Stimulated activated CD4-positive, alpha-beta T cell treated with anti-CD3 and anti-CD28 coated beads, Interleukin-1b, Interleukin-23, amount 100 ng/mL, for 1 hour (primary cell): ENCODE measurements at places on chromosomes 12 and 14.

DNA sequence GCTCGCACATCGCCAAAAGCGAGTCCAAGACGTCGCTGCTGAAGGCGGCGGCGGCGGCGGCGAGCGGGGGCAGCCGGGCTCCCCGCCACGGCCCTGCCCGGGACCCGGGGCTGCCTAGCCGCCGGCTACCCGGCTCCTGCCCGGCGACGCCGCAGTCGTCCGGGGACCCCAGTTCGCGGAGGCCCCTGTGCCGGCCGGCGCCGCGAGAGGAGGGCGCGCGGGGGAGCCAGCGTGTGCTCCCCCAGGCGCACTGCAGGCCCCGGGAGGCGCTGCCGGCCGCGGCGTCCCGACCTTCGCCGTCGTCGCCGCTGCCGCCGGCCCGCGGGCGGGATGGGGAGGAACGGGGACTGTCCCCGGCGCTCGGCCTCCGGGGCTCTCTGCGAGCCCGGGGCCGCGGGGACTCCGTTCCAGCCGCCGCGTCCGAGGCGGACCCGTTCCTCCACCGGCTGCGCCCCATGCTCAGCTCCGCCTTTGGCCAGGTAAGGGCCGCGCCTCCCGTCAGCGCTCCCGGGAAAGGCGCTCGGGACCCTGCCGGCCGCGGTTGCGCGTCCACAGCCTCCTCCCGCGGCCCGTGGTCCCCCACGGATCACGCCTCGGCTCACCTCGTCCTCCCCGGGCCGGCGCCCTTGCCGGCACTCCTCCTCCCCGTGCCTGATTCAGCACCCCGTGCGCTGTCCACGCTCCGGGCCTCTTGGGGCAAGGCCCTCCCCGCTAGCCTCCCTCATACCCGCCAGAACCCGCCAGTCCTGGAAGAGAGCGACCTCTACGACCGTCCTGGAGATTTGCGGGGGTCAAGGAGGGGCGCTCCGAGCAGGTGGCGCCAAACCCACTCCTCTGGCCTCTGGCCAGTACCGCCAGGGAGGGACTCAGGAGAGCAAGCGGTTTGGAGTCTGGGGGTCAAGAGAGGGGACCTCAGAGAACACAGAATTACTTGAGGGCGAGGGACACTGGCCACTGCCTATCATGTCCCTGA lies 721 bp downstream of the CABP1 start:
- no peak for DNase-seq

DNA sequence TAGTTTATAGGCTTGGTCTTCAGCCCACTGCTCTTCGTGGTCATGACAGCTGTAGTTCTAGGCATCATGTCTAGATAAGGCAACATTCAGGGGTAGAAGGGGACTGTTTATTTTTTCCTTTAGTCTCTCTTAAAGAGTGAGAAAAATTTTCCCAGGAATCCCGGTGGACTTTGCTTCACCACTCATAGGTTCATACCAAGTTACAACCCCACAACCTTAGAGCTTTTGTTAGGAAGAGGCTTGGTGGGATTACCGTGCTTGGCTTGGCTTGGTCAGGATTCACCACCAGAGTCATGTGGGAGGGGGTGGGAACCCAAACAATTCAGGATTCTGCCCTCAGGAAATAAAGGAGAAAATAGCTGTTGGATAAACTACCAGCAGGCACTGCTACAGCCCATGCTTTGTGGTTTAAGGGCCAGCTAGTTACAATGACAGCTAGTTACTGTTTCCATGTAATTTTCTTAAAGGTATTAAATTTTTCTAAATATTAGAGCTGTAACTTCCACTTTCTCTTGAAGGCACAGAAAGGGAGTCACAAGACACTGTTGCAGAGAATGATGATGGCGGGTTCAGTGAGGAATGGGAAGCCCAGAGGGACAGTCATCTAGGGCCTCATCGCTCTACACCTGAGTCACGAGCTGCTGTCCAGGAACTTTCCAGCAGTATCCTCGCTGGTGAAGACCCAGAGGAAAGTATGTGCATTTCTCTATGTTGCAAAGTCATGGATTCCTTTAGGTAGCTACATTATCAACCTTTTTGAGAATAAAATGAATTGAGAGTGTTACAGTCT lies 25.9 kb upstream of the PAPLN start:
- DNase-seq = no peak

DNA sequence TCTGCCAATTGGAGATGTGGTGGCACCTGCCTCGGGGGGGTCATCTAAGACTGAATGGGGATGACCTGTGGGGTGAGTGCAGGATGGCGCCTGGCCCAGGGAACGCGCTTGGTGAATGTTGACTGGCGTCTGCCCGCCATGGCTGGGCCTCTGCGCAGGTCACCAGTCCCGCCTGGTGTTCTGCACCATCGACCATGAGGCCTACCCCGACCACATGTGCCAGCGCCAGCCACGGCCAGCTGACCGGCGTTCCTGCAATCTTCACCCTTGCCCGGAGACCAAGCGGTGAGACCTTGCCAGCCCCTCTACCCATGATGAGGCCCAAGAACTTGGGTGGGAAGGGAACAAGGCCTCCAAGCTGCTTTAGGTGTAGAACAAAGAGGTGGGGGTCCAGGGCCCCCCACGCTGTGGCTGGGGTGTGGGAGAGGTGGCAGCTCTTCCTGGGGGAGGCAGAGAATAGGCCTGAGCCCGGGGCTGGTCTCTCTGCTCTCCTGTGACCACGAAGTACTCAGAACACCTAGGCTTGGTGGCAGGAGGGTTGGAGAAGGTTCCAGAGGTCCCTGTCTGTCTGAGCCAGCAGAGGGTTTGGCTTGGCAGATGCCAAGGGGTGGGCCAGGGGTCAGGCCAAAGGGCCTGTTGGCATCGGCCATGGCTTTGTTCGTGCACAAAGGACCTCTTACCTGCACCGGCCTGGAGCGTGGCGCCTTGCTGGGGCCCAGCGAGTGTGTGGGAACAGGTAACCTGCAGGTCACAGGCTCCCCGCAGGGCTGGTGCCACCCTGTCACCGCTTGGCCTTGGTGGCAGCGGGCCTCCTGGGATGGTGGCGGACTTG lies 15.4 kb downstream of the PAPLN start:
- DNase-seq = no peak

DNA sequence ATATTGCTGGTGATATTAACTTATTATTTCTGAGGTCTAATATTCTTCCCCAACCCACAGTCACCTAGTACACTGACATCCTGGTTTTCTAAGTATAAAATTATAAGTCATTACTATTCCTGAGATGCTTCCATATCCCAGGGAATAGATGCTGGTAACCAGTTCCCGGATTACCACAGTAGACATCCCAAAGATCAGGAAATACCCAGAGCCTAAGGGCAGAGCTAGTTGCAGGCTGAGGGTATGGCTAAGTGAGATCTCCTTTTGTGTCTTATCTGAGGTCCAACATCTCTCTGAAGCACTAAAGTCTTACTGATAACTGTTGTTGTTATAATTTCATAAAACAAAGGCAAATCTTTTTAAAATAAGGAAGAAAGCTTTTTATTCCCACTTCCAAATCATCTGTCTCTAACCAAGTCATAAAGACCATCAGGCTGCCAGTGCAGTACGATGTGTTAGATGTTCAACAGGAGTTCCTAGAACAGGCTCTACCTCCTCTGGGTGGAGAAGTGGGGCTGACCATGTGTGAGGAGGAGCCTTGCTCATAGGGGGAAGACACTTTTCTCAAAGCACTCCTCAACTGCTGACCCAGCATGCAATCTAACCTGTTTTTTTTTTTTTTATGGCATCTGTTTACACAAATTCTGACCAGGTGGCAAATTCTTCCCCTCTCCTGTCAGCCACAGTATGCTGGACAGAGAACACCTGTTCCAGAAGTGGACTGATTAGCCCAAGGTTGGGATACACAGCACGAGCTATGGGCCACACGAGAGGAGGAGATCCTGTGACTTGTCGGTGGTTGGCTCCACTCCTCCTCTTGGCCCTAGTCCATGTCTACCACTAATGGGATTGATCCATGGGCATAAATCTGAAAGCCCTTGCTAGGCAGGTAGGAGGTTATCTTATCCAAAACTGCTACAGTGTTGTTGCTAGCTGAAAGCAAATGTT lies 16.1 kb upstream of the GRIP1 start:
- DNase-seq = no peak

- DNase-seq = no peak
Measured at GRCh38 chr12:80553316-80553715, 109.3 kb downstream of the PTPRQ start.

GRCh38 chr12:132719954-132720324 lies 9.3 kb downstream of the PGAM5 start:
- no peak for DNase-seq

DNA sequence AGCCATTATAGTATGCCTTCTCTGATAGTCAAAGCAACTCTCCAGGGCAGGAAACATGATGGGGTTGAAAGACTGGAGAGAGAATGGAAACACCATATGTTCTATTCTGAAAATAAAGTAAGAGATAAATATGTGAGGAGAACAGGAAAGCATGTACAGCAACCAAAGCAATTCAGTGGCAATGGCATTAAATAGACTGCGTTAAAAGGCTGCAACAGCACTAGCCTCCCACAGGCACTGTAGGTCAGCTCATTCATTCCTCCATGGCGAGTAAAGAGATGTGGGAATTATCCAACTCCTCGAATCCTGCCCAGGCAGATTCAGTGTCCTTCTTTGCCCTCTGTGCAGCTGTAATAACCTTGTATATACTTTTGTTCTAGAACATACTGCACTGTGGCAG lies 43.8 kb downstream of the ANO6 start:
- DNase-seq = no peak

DNA sequence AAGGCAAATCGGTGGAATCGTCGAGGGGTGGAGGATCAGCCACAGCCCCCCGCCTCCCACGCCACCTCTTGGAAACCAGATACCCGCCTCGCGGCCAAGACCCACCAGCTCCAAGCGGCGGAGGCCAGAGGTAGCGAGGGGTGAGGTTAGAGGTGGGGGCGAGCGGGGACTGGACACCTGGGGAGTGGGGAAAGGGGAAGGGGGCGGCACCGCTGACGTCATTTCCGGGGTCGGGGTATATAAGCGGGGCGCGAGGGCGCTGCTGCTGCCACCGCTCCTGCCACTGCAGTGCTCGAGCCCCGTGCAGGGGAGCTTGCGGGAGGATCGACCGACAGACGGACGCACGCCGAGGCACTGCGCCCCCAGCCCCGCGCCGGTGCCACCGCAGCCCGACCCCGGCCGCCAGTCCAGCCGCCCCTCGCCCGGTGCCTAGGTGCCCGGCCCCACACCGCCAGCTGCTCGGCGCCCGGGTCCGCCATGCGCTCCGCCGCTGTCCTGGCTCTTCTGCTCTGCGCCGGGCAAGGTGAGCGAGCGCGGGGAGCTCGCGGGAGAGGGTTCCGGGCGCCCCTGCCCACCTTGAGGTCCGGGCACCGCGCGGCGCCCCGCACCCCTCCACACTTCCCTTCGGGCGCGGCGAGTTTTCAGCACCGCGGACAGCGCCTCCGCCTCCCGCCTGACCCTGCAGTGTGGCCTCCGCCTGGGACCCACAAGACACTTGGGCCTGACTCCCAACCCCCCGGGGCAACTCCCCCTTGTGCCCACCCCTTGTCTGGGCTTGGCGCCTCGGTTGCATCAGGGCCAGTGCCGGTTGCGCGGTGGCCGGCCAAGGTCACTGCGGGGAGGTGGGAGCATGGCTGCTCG lies at the start of gene CHGA:
Gene CHGA, plus strand, starts transcription at position 268 of the 861 bp plus-strand sequence. Its CDS starts 210 bp downstream, at position 478.
- DNase-seq = no peak

GRCh38 chr12:113861708-113862312 lies 104.3 kb downstream of the RBM19 start:
- DNase-seq = no peak

DNA sequence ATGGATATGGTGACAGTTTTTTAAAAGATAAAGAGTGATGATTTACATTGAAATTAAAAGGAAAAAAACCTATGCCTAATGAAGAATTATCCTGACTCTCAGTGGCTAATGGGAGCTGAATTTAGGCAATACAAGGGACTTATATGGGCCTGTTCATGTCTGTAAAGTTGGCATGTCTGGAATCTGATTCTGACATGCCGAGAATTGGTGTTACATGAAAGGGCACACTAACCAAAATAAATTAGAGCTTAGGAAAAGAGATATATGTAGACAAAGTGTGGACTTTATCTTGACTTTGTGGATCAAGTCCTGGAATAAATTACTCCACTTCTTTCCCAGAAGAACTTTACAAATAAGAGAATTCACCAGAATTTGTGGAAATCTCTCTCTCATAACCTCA lies 1.1 kb downstream of the TDG start:
- DNase-seq = no peak

DNA sequence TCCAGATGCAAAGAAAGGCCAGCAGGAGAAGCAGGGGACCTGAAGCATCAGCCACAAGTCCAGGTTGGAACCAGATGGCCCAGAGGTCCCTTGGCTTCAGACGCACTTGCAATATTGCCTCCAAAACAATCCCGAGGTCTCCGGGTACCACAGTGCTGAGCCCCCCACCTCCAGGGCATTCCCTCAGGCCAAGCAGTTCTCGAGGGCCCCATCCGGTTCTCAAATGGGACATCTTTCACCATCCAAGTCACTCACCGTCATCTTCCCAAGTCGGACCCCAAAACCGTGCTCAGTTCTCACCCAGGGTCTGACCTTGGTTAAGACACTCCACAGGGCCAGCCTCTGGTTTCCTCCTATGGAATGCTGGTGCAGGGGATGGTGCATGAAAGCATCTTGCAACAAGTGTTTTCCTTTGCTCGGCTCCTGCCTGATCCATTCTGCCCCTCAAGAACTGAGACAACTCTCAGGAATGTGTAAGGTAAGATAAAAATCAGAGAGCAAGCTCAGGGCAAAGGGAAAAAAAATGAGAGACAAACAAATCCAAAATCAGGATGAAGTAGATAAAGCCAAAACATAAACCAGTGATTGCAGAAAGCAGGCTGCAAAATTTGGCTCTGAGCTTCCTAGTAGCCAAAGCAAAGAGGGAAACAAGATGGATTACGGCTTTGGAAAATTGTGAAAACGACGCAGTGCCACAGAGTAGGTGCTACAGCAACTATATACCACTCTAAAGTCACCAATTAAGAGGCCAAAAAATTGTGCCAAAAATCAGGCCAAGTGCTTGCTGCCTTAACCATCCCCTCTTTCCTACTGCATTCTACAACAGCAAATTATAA lies 8.0 kb downstream of the NCOR2 start:
- DNase-seq = no peak

DNA sequence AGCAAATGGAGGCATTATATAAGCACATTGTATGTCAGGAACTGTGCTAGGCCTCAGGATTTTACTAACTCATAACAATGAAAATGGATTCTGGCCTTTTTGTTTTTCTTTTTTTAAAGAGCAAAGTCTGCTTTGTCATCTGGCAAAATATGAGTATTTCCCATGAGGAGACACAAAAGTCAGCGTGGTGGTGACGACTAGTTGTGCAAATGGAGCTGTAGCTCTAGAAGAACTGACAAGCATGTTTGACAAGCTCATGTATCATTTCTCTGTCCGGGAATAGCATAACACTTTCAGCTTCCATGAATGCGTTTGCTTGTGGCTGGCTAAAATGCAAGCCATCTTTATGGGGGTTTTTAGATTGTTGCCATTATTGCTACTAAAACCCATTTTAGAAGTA lies 127.8 kb downstream of the HELB start:
- no peak for DNase-seq
